ENCODE measurements at places on chromosomes 2 and 18.

GRCh38 chr18:45761512-45762114 is 37.6 kb downstream of the SLC14A1 start:
- DNase-seq, result no peak

GRCh38 chr18:52678034-52678433 is 338.0 kb downstream of the DCC start:
- no peak for DNase-seq

DNA sequence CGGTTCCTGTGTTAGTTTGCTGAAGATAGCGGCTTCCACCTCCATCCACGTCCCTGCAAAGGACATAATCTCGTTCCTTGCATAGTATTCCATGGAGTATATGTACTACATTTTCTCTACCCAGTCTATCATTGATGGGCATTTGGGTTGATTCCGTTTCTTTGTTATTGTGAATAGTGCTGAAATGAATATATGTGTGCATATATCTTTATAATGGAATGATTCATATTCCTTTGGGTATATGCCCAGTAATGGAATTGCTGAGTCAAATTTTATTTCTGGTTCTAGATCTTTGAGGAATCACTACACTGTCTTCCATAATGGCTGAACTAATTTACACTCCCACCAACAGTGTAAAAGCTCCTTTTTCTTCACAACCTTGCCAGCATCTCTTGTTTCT is 255.4 kb upstream of the CDH2 start:
- no peak for DNase-seq

DNA sequence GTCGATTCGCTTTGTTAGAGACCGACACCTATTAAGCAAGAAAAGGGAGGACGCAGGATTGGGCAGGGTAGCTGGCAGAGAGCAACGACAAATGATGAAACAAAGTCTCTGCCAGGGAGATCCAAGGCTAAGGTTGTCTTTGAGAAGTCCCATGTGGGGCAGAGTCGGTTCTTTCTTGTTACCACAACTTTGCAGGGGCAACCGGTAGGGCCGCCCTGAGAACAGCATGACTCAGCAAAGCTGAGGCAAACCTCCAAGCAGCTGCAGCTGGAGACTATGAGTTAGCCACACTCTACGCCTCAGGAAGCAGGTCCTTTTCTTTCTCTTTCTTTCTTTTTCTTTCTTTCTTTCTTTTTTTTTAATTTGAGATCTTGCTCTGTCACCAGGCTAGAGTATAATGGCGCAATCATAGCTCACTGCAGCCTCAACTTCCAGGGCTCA is 452.3 kb upstream of the ID2 start:
- DNase-seq, result peak; percentile 14
